GM03348 (cell line): ENCODE measurements at places on chromosomes 2 and 18.
A peak's percentile ranks its signal among the peaks of the same experiment; 100 is the strongest.

GRCh38 chr2:24828238-24828996 is 35.2 kb downstream of the CENPO start:
- DNase-seq, result no peak

DNA sequence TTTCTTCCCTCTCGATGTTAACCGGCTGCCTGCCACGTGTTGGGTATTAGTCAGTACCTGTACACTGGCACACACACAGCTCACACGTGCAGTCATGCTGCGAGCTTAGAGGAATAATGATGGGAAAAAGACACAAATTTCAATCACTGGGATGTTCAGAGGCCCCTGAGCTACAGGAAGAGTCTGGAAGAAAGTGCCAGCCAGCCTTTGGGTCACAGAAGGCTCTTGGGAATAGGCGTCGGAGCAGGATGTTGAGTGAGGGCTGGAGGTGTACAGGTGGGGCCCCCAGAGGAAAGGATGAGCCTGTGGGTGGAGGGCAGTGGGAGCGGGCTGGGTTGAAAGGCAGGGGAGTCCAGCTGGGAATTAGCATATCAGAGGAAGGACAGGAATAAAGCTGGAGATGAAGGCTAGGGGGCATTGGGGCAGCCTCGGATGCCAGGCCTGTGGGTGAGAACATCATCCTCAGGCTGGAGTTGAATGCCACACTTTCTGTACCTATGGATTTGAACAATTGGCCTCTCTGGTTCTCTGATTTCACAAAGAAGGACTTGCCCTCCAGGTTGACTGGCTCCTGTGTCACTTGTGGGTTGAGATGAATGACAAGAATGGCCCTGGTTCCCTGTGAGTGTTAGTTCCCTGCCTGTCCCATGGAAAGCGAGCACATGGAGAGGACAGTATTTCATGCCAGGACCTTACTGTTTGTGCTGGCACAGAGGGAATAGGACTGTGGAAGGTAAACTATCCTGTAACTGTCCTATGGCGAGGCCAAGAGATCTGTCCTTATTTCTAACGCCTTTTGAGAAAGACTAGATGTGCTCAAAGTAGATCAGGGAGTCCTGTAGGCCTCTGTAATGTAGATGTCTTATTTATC is 40.6 kb downstream of the GREB1 start:
- DNase-seq, result no peak

DNA sequence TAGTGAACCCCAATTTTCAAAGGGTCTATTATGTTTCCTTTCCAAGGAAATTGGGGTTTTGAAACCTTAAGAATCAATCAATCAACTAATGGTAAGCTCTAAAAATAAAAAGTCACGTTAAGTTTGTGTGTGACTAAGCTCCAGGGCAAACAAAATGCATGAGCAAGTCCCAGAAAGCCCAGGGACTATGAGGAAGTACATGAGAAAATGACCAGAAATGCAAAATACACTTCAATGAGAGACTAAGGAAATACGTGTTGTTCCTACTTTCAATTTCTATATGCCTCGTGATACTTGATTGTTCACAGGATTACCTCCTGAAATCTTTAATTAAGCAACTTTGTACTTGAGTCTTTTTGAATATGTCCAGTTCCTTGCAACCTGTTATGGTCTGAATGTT is 684.4 kb upstream of the SYT4 start:
- DNase-seq, result no peak

- DNase-seq, result peak; percentile 79
Measured at GRCh38 chr18:44725300-44726058, 44.8 kb downstream of the SETBP1 start.

GRCh38 chr2:136122661-136123060 is 4.7 kb upstream of the CXCR4 start:
- DNase-seq, result no peak

DNA sequence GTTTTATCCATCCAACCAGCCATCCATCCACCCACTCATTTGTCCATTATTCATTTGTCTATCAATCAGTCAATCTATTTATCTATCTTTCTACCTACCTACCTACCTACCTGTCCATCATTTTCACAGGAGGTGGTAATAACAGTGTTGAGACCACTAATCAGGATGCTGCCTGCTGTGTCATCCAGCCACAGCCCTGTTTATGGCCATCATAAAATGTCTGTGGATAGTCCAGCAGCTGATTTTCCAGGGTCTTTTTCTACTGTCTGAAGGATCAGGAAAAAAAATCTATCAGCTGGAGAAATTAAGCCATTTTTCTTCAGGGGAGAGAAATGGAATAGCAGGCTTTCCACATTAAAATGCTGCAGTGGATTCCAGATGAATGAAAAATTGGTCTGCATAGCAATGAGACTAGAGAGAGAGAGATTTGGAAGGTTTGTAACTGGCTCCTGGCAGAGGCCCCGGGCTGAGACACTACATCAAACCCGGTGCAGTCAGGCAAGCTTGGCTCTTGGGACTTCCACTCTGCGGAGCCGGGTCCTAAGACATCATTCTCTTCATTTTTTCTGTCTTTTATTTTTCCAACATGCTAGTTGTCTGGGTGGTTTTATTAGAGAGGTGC is 33.0 kb upstream of the BOD1L2 start:
- no peak for DNase-seq

DNA sequence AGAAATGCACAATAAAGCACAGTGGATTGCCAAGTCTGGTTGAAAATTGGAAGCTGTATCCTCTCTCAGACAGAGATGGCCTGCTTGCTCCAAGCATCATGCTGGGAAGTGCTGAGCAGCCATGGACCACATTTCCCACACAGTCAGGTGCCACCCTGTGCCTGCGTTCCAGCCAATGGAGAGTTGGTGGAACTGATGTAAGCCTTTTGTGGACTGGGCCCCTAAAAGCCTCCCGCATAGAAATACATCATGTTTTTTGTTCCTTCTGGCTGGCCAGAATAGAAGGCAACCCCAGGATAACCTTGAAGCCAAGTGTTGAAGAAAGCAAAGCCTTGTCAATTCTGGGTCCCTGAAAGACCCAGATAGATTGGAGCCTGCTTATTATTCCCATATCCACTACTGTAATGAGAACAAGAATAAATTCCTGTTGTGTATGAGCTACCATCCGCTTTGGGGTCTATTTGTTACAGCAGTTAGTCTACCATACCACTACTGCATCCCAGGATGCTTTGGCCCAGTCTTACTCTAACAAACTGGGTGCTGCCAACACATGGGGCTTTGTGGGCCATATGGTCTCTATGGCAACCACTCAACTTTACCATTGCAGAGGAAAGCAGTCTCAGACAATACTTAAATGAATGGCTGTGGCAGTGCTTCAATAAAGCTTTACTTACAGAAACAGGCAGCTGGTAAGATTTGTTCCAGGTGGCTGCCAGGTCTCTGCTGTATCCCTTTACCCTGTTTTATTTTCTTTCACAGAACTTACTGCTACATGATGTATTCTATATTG is 65.4 kb downstream of the POLE4 start:
- no peak for DNase-seq

DNA sequence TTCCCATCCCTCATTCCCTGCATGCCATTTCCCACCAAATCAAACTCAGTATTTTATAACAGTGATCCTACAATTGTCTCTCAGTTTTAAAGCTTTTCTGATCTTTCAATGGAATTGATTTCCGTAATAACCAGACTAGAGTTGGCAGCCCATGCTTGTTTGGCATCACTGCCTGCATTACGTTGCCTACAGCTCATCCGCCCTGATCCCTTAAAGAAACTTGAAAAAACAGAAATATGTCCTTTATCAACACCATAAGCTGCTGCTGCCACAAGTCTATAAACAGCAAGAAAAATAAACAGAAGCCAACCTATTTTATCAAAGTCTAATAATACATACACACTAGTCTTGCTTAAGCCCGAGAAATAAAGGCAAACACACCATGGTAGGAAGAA is 331.0 kb downstream of the METTL4 start:
- no peak for DNase-seq

DNA sequence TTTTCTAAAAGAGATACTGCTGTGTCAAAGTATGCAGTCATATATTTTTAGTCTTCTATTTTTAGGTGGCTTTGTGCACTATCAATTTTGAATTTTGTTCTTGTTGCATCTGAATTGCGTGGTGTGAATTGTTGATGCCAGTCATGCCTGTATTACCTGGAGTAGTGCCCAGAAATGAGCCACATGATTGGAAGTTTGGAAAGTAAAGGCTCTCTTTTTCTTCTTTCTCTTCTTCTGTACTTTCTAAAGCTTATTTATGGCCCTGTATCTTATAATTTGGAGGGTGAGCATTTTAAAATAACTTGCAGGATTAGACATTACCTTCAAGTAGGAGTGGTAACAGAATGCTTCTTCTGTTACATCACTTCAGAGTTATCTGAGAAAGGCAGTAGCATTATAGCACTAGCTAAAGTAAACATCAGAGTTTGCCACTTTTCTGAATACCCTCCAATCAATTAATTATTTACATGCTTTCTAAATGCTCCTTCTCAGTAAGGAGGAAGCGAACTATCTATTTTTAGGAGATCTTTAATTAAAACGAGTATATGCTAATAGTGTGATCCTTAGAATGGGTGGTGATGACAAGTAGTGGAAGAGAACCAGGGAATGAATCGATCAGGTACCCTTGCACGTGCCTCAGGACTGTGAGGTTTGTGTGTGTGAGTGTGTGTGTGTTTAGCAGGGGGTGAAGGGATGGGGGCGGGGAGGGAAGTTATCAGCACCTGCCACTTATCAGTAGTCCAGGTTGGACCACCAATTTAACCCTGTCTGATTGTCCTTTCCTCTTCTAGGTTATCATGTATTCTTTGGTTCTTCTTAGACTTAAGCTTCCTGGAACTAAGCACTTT is 112.5 kb downstream of the MAP3K20 start:
- DNase-seq, result peak; percentile 29

- DNase-seq, result no peak
Measured at GRCh38 chr2:138879931-138880330, 99.7 kb upstream of the NXPH2 start.

- DNase-seq, result no peak
Measured at GRCh38 chr2:102599486-102599885, 19.9 kb upstream of the SLC9A2 start.

- no peak for DNase-seq
Measured at GRCh38 chr2:42602876-42603219, 34.4 kb downstream of the MTA3 start.

DNA sequence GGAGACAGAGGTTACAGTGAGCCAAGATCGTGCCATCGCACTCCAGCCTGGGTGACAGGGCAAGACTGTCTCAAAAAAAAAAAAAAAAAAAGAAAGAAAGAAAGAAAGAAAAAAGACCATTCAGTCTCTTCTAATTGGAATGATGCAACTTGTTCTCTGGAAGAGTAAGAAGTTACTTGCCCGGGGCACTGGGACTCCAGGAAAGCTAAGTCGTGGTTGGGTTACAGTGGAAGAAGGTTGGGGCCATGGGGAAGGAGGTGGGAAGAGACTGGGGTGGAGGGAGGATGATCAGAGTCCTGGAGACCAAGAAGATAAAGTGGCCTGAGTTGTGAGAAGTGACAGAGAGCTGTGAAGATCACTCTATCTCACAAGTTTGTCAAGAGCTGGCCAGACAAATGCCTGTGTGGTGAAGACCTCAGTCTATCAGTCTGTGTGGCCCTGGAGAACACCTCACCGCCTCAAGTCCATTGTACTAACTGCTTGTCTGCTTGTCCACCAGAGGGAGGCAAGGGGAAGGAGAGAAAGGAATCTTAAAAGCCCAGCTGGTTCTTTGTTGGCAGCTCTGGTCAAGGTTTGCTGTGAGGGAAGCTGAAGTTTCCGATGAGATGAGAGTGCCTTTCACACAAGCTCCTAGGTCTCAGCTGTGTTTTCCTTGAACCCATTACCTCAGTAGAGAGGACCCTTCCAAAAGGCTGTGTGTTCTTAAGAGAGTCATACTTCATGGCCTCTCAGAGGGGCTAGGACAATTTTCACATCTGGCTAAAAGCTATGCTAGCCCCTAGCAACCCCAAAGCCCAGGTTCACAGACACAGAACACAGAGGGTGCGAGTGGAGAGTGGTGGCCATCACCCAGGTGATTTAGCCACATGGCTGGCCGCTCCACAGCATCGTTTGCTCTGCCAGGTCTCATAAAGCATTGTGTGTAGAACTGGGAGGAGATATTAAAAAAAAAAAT is 72.0 kb upstream of the TMEM178A start:
- DNase-seq, result peak; percentile 85

DNA sequence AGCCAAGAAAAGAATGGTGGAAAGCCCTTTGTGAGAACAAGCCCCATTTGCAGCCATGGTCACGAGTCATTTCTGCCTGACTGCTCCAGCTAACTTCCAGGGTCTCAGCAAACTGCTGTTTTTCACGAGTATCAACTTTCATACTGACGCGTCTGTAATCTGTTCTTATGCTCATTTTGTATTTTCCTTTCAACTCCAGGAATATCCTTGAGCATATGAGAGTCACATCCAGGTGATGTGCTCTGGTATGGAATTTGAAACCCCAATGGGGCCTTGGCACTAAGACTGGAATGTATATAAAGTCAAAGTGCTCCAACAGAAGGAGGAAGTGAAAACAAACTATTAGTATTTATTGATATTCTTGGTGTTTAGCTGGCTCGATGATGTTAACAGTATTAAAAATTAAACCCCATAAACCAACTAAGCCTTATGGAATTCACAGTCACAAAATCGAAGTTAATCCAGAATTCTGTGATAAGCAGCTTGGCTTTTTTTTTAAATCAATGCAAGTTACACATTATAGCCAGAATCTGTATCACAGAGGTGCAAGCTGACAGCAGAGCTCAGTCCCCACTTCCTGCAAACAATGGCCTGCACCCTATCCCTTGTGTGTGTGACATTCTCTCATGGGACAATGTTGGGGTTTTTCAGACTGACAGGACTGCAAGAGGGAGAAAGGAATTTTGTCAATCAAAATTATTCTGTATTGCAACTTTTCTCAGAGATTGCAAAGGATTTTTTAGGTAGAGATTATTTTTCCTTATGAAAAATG is 26.1 kb downstream of the SLC14A1 start:
- DNase-seq, result no peak

DNA sequence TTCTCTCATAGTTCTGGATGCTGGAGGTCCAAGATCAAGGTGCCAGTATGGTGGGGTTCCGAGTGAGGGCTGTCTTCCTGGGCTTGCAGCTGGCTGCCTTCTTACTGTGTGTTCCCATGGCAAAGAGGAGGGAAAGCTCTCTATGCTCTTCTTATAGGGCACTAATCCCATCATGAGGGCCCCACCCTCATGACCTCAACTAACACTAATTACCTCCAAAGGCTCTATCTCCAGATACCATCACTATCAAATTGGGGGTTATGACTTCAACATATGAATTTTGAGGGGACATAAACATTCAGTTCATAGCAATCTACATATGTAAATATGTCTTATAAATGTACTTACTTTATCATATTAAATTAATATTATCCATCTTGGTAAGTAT is 274.5 kb upstream of the SESTD1 start:
- DNase-seq, result no peak
